ENCODE measurements at places on chromosomes 4 and X.

GRCh38 chr4:160180211-160180610 is 1077.3 kb downstream of the RAPGEF2 start:
- no peak for DNase-seq

- DNase-seq: no peak
Measured at GRCh38 chrX:78643874-78644273, 15.3 kb downstream of the RTL3 start.

GRCh38 chr4:8173492-8174242 is 15.1 kb upstream of the ABLIM2 start:
- DNase-seq: no peak

DNA sequence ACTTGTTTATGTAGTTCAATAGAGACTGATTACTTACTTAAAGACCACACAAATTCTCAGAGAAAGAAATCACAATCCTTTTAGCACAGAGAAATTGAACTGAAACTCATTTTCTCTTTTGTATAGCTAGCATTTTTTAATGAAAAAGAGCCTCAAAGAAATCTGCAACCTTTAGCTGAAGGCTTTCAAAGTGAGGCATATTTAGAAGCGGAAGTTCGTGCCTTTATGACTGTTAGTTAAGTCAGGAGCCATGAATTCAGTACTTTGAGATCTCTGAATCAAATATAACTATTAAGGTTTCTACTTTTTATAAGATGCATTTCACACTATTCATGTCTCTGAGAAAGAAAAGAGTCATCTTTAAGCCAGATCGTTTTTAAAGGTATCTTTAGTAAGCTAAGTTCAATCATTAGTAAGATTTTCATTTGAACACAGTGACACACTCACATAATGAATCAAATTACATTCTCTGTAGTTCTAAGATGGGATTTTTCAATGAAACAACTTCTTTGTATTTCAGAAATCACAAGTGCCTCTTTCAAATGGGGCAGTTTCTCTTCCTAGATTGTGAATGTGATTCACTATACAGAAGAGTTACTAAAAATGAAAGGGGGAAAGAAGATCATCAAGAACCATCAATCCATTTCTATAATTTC is 61.4 kb downstream of the SMARCA1 start:
- no peak for DNase-seq

- DNase-seq: no peak
Measured at GRCh38 chrX:43865791-43866190, 16.5 kb downstream of the MAOB start.

- DNase-seq: no peak
Measured at GRCh38 chr4:156581282-156582063, 390.1 kb downstream of the PDGFC start.

- no peak for DNase-seq
Measured at GRCh38 chr4:150986085-150986484, 29.0 kb downstream of the LRBA start.

DNA sequence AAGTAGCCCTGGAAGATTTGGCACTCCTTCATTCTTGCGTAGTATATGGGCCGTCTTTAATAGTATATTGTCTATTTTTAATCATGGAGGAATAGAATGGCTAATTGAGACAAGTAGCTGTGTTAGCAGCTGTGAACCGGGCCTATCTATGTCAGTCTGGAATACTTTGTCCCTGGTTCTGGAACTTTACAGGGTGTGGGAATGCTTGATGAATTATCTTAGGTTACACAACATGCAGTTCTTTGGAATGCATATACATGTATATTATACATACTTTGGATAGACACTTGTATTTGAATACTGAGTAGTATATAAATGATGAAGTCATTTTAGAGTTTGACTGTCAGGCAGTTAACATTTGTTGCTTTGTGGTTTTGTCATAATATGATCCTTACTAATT is 37.4 kb downstream of the PDLIM5 start:
- no peak for DNase-seq

- no peak for DNase-seq
Measured at GRCh38 chr4:22313976-22314375, 201.9 kb downstream of the ADGRA3 start.
